ENCODE measurements at places on chromosomes 12 and 14. TPM values are rescaled to one million over a fixed set of nuclear protein-coding genes. Genes with fewer than 3 reads are reported as not detected.

TEP1 gene
- 40.2 TPM for total RNA-seq

STON2 gene
- 0.10 TPM for total RNA-seq

HAL gene
- 0.51 TPM for total RNA-seq

CIROP gene
- not detected for total RNA-seq

TEX22 gene
- total RNA-seq = 3.3 TPM

PTPRB gene
- total RNA-seq = not detected

TEDC1 gene
- total RNA-seq = 36.9 TPM

- no peak overlapping the region for H3K27ac ChIP-seq
- H3K36me3 ChIP-seq = no peaks in the 10 kb centered on the region
- H3K4me1 ChIP-seq = no peaks in the 10 kb centered on the region
- no peak overlapping the region for H3K4me3 ChIP-seq
- DNase-seq = no peak
Observed at GRCh38 chr12:25417071-25417470, 136.0 kb downstream of the LMNTD1 start.

- peak overlapping the region; percentile 31 for H3K4me3 ChIP-seq
- no peaks in the 10 kb centered on the region for H3K36me3 ChIP-seq
- no peak overlapping the region for H3K27ac ChIP-seq
- DNase-seq = peak; percentile 52
- H3K4me1 ChIP-seq = peaks cover 23% of the 10 kb centered on the region
Observed at GRCh38 chr14:103748534-103748857, 32.9 kb downstream of the ZFYVE21 start.

DNA sequence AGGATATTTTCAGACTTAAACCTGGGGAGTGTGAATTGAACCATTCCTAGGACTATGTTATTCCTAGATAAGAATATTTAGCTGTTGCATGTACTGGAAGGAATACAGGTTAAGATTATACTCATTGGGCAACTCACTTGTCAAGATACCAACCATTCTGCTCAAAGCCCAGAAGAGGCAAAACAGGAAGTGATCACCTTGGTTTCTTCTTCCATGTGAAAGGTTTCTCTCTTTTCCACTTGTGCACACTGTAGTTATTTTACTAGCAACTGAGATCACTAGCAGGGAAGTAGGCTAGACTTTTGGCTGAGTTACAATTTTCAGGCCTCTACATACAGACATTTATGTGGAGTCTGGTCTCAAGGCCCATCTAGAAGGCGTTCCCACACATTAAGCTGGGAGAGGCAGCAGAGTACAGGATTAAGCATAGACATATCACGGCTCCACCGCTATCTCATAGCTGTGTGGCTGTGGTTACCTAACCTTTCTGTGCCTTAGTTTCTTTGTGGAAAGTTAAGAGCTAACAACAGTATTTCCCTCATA is 83.9 kb upstream of the FERMT2 start:
- no peak overlapping the region for H3K27ac ChIP-seq
- H3K4me1 ChIP-seq = no peaks in the 10 kb centered on the region
- H3K36me3 ChIP-seq = peaks cover 37% of the 10 kb centered on the region
- no peak overlapping the region for H3K4me3 ChIP-seq

- H3K4me3 ChIP-seq = no peak overlapping the region
- H3K36me3 ChIP-seq = no peaks in the 10 kb centered on the region
- no peak overlapping the region for H3K27ac ChIP-seq
- H3K4me1 ChIP-seq = no peaks in the 10 kb centered on the region
- DNase-seq = no peak
Observed at GRCh38 chr12:96828169-96828789, 78.8 kb upstream of the NEDD1 start.

DNA sequence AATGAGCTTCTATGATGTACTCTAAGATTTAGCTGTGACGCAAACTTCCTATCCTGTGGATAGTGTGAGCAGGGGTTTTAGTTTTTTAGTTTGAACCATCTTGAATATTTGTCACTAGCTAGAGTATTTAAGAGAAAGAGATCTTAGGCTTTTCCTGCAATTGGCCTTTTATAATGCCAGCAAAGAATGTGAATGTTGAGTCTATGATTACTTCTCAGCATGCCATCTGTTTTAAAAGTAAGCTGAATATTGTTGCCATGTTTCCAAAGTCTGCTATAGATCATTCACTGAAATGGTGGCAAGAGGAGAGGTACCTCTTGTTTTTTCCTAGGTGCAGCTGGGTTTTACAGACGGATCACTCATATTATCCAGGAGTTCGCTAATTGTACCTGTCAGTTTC is 1783.6 kb upstream of the FLRT2 start:
- H3K4me3 ChIP-seq = no peak overlapping the region
- no peak for DNase-seq
- H3K27me3 ChIP-seq = no peaks in the 10 kb centered on the region
- H3K4me1 ChIP-seq = no peaks in the 10 kb centered on the region
- H3K36me3 ChIP-seq = no peaks in the 10 kb centered on the region

GRCh38 chr14:31749275-31749674 is 188.1 kb downstream of the NUBPL start:
- peaks cover 7% of the 10 kb centered on the region for H3K4me1 ChIP-seq
- H3K27me3 ChIP-seq = no peaks in the 10 kb centered on the region
- DNase-seq = no peak

- H3K27me3 ChIP-seq = peaks cover 19% of the 10 kb centered on the region
- no peak overlapping the region for H3K4me3 ChIP-seq
- no peak for DNase-seq
- H3K4me1 ChIP-seq = peaks cover 21% of the 10 kb centered on the region
- no peaks in the 10 kb centered on the region for H3K36me3 ChIP-seq
Observed at GRCh38 chr12:3122841-3123678, 45.9 kb downstream of the TSPAN9 start.

DNA sequence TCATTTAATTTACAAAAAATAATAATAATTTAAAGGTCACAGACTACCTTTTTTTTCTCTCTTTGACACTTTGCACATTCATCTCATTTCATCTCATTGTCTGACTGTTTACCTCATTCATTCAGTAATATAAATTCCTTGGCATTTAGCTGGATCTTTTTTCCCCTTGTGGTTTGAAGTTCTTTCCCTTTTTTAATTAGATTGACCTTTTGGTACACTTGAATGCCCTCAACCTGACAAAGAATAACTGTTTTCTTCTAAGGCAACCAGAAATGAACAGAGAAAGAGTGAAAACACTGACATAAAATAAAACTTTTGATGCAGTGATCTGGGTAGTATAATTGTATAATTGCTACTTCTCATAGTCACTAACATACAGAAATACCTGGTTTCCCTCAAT is 774.9 kb upstream of the NOVA1 start:
- H3K4me1 ChIP-seq = no peaks in the 10 kb centered on the region
- H3K27ac ChIP-seq = no peak overlapping the region
- peaks cover 1% of the 10 kb centered on the region for H3K36me3 ChIP-seq
- no peaks in the 10 kb centered on the region for H3K27me3 ChIP-seq

DNA sequence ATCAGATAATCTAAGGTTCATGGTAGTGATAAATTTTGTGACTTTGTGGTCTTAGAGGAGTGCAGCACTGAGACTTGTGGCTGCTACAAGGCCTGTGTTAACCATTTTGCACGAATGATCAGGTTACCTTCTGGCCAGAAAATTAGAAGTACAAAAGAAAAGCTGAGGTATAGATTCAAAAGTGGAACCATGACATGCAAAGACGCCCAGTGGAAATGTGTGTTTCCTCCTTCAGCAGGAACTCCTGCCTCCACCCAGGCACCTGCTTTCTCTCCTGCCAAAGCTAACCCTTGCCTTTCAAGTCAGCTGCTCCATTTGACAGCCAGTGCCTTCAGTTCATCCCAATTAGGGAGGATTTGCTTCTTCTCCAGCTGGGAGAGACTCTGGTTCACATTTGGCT is 10.1 kb downstream of the PDE6H start:
- peaks cover 56% of the 10 kb centered on the region for H3K4me1 ChIP-seq
- peak overlapping the region; percentile 62 for H3K27ac ChIP-seq
- no peaks in the 10 kb centered on the region for H3K36me3 ChIP-seq
- peak overlapping the region; percentile 72 for H3K4me3 ChIP-seq

GRCh38 chr14:20516921-20517320 is 11.6 kb downstream of the RNASE10 start:
- H3K4me3 ChIP-seq = no peak overlapping the region
- H3K27me3 ChIP-seq = no peaks in the 10 kb centered on the region
- DNase-seq = no peak
- no peaks in the 10 kb centered on the region for H3K36me3 ChIP-seq
- H3K27ac ChIP-seq = no peak overlapping the region
- H3K4me1 ChIP-seq = no peaks in the 10 kb centered on the region

GRCh38 chr12:9049520-9050133 is 60.3 kb downstream of the KLRG1 start:
- H3K27me3 ChIP-seq = no peaks in the 10 kb centered on the region
- DNase-seq = no peak
- peak overlapping the region; percentile 66 for H3K27ac ChIP-seq
- no peak overlapping the region for H3K4me3 ChIP-seq
- H3K4me1 ChIP-seq = peaks cover 5% of the 10 kb centered on the region

GRCh38 chr14:94337274-94337673 is 14.1 kb upstream of the SERPINA6 start:
- no peak overlapping the region for H3K4me3 ChIP-seq
- H3K36me3 ChIP-seq = peaks cover 16% of the 10 kb centered on the region
- peaks cover 24% of the 10 kb centered on the region for H3K4me1 ChIP-seq
- DNase-seq = no peak

DNA sequence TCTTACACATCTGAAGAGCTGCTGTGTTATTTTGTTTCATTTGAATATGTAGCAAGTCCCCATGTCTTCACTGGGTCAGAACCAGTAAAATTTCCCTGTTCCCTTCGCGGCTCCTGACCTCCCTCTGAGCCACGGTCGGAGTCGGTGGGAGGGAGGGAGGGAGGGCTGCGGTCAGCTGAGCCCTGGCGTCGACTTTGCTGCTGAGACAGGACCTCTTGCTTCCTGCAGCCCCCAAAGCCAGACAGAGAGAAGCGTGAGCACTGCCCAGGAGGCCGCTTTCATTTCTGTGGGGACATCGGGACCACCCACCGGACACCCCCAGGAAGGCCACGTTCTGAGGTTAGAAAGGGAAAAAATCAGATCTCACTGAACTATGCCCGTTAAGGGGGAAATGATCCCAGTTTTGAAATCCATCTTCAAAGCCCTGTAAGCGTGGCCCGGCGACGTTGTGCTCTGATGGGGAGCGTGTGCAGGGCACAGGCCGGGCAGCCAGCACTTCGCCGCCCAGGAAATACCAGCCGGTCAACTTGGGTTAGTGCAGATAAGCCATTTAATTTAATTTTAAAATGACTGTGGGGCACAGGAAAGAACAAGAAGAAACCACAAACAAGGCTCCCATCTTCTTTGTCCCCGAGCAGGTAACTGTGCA is 42.1 kb downstream of the NOC4L start:
- peak overlapping the region; percentile 74 for H3K4me3 ChIP-seq
- peak overlapping the region; percentile 91 for H3K27ac ChIP-seq
- H3K36me3 ChIP-seq = no peaks in the 10 kb centered on the region

- peaks cover 16% of the 10 kb centered on the region for H3K36me3 ChIP-seq
- H3K4me1 ChIP-seq = peaks cover 6% of the 10 kb centered on the region
- H3K27me3 ChIP-seq = no peaks in the 10 kb centered on the region
- DNase-seq = no peak
- H3K27ac ChIP-seq = no peak overlapping the region
- H3K4me3 ChIP-seq = no peak overlapping the region
Observed at GRCh38 chr12:1946296-1946695, 27.8 kb upstream of the CACNA2D4 start.

DNA sequence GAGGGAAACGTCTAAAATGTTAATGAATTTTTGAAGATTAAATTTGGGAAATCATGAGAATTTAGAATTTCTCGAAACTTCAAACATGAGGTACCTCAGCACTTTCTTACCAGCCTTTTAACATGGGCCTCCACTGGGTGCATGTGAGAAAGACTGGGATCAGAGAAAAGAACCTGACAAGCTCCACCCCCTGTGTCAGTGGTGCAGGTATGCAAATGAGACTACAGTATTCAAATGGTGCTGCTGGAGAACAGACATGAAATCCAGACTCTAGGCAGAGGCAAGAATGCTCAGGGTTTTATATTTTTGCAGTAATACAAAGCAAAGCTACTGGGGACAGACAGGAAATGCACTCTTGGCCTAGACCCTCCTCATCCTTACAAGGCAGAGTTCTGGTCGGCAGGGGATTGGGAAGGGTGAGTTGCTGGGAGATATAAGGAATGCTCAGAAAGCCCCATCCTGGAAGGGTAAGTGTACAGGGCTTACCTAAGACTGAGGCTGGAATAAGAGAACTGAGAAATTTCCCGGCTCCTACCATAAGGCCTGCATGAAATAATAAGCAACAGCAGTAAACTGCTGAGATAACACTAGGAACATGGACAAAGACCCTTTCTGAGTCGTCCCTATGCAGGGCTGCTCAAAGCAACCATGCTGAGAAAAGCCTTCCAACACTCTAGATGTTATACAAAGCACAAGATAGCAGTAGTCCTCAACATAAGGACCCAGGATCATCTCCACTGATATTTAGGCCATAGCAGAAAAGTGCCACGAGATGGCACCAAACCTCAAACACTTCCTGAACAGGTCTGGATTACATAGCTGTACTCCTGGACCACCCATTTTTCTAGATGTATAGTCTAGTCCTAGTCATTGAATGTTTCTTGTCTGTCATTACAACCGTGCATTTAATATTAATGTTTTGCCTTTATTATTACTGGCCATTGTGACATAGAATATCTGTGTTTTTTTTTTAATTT is 260.8 kb downstream of the RASSF9 start:
- no peaks in the 10 kb centered on the region for H3K27me3 ChIP-seq
- no peak overlapping the region for H3K4me3 ChIP-seq
- no peak overlapping the region for H3K27ac ChIP-seq
- H3K36me3 ChIP-seq = no peaks in the 10 kb centered on the region
- DNase-seq = peak; percentile 14

GRCh38 chr14:99773521-99774497 is 19.4 kb upstream of the EML1 start:
- peaks cover 7% of the 10 kb centered on the region for H3K4me1 ChIP-seq
- no peak overlapping the region for H3K4me3 ChIP-seq
- H3K27me3 ChIP-seq = peaks cover 18% of the 10 kb centered on the region
- no peak overlapping the region for H3K27ac ChIP-seq
- no peaks in the 10 kb centered on the region for H3K36me3 ChIP-seq

DNA sequence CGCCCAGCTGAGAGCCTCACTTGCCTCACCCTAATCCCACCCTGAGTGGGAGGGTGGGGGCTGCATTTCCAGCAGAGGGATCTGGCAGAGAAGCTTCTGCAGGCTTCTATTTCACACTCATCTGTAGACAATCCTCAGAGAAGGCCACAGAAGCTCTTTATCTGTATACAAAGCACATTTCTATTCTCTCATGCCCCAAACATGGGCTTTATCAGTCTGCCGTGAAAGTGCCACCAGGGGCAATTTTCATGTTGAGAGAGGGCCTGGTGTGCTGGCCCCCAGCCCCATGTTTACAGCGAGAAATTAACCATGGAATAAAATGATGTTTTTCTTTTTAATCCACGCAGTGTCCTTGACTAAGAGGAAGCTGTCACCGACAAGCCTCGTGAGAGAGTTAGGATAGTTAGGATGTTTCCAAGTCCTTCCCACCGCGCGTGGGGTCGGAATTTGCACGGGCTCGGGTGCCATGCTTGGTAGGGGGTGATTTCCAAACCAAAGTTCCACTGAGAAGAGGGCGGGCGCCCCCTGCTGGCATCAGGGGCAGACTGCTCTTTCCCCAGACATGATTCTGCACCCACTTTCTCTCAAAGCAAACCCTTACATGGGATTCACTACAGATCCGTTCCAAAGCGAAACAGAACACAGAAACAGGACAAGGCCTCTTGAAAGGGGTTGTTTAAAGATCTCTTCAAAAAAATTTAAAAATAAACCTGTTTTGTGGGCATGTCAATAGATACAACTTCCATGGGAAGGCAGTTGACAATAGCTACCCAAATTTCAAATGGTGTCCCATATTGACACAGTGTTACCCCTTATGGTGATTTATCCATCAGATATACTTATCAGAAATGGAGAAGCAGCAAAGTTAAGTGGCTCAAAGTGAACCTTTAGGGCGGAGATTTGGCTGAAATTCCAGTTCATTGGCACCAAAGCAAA is 19.4 kb downstream of the BDKRB1 start:
- no peaks in the 10 kb centered on the region for H3K27me3 ChIP-seq
- no peak overlapping the region for H3K27ac ChIP-seq
- no peak overlapping the region for H3K4me3 ChIP-seq
- H3K36me3 ChIP-seq = peaks cover 5% of the 10 kb centered on the region
- peak; percentile 71 for DNase-seq

All from activated T-cell treated with anti-CD3 and anti-CD28 coated beads, Interleukin-2, amount 50 U/mL, for 72 hours (primary cell).